ENCODE measurements at places on chromosomes 5 and 9.

DNA sequence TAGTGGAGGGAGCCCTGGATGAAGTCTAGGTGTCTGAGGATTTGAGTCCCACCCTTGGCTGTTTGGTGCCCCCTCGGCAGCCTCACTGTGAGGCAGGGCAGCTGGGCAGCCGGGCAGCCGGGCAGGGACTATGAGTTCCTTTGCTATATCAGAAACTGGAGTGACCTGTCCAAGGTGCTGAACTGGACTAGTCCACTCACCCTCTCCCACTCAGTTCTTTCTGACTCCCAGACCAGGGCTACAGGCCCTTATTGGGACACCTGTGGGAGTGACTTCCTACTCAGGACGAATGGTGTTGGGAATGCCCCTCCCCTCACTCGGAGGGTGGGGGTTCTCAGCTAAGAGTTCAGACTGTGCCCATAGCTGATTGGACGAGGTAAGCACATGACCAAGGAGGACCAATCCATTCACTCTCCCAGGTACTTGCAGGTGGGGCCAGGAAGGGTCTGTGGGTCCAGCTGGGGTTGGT is 34.1 kb upstream of the RAPGEF1 start:
- peak; percentile 42 for DNase-seq

GRCh38 chr9:90044263-90044662 is 439.5 kb downstream of the GADD45G start:
- no peak for DNase-seq

DNA sequence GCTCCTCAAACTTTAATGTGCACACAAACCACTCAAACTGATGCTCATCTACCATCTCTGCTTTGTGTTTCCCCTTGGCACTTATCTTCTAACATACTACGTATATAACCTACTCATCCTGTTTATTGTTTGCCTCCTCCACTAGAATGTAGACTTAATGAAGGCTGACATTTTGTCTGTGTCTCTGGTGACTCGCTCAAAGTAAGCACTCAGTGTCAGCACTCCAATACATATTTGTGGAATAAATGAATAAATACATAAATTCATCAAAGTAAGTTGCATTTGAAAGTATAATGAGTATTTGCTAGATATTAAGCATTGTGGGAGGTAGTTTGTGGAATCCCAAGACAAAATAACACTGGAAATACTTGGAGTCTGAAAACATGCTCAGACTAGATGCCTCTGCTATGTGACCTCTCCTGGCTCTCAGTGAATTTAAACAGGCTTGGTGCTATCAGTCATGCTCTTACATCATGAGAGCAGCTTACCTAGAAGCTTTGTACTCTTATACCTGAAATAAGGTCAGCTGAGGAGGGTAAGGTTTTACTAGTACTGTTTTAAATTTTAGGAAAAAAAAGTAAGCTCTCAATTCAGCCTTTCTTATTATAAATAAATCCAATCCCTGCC is 37.0 kb upstream of the RANBP6 start:
- DNase-seq = no peak

- no peak for DNase-seq
Observed at GRCh38 chr9:123033864-123034601, 566 bp downstream of the GPR21 start.

DNA sequence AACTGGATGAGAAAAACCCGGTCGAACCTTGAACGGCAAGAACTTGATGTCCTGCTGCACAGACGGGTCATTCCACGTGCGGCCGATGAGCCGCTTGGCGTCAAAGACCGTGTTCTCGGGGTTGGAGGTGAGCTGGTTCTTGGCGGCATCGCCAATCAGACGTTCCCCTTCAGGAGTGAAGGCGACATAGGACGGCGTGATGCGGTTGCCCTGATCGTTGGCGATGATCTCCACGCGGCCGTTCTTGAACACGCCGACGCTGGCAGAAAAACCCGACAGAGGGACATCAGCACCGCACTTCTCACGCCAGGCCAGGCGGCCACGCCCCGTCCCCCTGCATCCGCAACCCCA is 519 bp downstream of the HSPA5 start:
- no peak for DNase-seq

GRCh38 chr9:95409650-95410426 is 92.3 kb upstream of the FANCC start:
- DNase-seq = peak; percentile 88

- DNase-seq = no peak
Observed at GRCh38 chr5:135174315-135175096, 140.5 kb upstream of the PITX1 start.

DNA sequence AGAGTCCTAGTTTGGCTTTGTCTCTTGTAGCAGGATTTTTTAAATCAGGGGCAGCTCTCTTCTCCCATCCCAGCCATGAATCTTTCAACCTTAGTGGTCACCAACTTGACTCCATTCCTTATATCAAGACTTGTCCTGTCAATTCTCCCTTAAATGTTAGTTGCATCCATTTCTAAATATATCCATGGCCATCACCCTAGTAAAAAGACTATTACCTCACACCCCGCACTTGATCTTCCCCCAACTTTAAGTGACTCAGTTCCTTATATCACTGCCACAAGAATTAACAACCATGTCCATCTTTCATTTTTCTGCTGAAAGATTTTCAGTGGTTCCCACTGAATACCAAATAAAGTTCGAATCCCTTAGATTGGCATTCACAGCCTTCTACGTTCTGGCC is 67.0 kb downstream of the STX17 start:
- DNase-seq = no peak

DNA sequence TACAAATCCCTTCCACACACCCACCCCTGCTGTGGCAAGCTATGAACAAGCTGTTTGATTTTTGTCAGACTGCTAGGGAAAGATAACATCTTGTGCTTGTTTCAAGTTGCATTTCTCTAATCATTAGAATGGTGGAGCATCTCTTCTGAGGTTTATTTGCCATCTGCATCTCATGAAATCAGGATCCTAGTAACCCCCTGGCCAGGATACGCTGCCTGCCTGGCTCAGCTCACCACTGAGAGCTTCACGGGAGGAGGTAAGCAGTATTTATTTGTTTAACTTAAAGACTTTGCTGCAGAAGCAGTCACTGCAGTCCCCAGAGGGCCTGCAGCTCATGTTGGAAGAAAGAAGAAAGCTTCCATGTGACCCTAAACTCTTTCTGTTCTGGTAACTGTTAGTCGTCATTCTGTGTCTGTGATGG is 83.3 kb upstream of the CXCL14 start:
- DNase-seq = no peak

- DNase-seq = no peak
Observed at GRCh38 chr5:76595755-76596481, 27.3 kb downstream of the F2RL2 start.

DNA sequence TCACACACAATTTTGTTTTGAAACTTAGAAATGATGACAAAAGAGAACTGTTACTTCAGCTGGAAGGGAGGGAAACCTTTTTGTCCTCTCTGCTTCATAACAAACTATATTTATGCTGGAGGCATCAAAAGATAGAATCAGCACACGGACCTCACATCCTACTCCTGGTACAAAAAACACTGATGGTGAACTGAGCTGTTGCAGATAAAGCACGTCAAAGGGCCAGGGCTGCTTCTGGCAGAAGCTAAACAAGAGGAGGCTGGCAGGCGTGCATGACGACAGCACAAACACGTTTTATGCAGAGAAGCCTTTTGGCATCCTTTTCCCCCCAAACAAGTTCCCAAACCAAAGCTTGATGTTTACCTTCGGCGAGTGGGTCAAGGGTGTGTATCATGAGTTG is 169.6 kb downstream of the SLC24A2 start:
- no peak for DNase-seq

DNA sequence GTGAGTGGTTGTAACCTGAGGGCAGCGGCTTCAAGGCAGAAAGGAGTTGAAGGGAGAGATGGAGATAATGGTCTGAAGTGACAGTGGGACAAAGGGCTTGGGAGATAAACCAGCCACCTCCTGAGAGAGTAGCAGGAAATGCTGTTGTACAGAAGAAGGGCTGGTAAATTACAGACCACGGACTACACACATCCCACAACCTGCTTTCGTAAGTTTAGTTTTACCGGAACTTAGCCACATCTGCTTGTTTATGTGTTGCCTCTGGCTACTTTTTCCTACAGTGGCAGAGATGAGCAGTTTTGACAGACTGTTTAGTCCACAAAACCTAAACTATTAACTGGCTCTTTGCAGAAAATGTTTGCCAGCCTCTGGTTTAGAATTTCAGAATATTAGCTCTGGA is 269.5 kb downstream of the ARHGEF28 start:
- DNase-seq = peak; percentile 81

DNA sequence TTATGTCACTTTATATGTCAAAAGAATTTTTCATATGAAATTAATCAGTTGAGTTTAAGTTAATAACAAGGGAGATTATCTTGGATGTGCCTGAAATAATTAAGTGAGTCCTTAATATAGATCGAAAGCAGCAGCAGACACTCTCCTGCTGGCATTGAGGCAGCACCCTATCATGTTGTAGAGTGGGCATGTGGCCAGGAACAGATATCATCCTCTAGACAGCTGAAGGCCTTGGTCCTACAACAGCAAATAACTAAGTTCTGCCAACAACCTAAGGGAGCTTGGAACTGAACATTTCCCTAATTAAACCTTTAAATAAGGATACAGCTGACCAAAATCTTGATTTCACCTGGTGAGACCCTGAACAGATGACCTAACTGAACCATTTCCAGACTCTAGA is 25.8 kb upstream of the UGT3A1 start:
- no peak for DNase-seq

DNA sequence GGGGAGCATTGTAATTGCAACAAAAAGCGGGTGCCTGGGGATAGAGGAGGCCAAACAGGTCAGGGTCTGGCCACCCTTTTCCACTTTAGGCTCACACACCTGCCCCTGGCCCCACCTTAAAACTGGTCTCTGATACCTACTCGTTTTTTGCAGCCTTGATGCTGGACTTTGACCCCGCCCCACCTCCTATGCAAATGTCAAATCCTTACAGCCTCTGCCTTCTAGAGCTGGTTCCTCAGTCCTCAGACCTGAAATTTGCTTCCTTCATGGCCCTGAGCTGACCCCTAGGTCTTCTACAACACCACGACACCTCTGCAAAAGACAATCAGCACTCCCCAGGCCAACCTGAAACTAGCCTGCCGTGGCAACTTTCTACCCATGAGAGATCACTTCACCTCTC is 37.7 kb downstream of the SMIM23 start:
- no peak for DNase-seq

- no peak for DNase-seq
Observed at GRCh38 chr9:69495296-69495695, 170.3 kb downstream of the ENTREP1 start.

GRCh38 chr9:25029743-25030142 is 484.0 kb upstream of the IZUMO3 start:
- no peak for DNase-seq

DNA sequence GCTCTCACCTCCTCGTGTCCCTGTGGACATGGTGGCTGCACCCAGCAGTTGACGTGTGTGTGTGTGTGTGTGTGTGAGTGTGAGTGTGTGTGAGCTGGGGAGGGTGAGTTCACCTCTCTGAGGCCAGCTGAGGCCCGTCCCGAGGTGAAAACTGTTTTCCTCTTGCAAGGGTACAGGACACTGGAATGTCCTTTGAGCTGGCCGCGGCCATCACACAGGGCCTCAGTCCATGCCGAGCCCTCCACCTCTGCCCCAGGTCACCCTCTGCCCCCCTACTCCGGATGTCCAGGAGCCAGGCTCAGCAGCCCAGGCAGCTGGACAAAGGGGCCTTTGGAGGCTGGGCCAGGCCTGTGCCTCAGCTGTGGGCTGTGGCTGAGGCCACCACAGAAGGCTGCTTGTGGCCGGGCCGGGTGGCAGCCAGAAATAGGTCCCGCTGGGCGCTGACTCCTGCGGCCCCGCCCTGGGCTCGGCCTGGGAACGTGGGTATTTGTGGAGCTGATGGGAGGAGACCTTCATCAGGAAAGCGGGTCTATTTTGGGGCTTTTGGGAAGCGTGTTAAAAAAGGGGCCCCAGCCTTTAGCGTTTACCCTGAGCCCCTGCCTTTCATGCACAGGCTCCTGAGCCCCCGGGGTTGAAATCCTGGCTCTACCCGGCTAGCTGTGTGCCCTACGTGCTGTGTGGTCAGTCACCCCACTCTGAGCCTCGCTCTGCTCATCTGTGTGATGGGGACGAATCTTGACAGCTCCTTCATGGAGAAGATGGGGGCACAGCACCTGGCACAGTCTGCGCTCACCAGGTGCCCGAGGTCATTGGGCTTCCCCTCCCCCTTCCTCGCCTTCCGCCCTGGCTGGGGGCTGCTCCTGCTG is 75.1 kb upstream of the IER5L start:
- no peak for DNase-seq

DNA sequence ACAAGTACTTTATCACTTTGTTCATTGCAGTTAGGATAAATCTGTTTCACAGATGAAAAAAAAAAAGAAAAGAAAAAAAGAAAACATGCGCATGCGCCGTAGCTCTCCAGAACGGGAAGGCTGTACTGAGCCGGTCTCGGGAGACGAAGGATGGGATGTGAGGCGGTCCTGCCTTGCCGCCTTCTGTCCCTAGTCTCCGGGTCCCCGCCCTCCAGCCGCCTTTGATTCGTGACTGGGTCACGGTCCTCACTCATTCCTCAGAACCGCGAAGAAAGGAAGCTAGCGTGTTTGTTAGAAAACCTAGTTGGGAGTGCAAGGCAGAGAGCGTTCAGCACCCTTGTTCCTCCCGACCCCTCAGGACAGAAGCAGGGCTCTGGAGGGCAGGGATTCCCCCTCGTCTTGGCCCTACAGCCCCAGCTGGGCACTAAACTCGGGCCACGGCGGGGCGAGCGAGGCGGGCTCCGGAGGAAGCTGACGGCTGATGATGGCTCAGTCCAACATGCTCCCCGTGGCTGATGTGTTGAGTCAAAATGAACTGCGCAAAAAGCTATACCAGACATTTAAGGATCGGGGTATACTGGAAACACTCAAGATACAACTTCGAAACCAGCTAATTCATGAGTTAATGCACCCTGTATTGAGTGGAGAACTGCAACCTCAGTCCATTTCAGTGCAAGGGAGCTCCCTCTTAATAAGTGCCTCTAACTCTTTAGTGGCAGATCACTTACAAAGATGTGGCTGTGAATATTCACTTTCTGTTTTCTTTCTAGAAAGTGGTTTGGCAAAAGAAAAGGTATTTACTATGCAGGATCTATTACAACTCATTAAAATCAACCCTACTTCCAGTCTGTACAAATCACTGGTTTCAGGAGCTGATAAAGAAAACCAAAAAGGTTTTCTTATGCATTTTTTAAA is 40.0 kb downstream of the CPLANE1 start:
- peak; percentile 35 for DNase-seq

DNA sequence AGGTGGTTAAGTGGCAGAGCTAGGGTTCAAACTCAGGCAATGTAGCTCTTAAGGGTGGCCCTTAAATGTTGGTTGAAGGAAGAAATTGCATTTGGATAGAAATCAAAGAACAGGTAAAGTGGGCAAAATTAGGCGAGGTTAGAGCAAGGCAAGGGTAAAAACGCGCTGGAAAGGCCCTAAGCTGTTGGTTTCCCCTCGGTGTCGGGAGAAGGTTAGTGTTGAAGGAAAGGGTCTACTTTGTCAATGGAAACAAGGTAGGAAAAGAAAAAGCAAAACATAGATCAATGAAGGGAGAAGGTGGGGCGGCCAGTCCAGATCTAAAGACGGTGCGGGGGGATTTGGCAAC is 431 bp downstream of the FASTKD3 start:
- DNase-seq = no peak

DNA sequence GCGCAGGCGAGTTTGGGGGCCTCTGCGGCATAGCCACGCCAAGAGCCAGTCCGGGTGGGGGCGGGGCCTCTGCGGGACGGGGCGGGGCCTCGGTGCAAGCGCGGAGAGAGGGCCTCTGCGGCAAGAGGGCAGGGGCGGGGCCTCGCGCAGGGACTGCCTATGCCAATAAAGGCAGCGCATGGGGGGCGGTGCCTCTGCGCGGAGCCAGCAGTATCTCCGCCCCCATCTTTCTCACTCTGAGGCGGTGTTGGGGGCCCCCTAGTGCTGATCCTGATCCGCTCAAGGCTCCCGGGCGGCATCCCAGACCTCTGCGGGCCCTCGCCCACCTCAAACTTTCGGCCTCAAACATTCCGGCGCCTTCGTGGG is 9.2 kb upstream of the GPRIN1 start:
- DNase-seq = peak; percentile 75
